ENCODE measurements at places on chromosomes 2 and 18.

GRCh38 chr2:43033466-43034241 is 192.8 kb downstream of the ZFP36L2 start:
- no peak for DNase-seq

DNA sequence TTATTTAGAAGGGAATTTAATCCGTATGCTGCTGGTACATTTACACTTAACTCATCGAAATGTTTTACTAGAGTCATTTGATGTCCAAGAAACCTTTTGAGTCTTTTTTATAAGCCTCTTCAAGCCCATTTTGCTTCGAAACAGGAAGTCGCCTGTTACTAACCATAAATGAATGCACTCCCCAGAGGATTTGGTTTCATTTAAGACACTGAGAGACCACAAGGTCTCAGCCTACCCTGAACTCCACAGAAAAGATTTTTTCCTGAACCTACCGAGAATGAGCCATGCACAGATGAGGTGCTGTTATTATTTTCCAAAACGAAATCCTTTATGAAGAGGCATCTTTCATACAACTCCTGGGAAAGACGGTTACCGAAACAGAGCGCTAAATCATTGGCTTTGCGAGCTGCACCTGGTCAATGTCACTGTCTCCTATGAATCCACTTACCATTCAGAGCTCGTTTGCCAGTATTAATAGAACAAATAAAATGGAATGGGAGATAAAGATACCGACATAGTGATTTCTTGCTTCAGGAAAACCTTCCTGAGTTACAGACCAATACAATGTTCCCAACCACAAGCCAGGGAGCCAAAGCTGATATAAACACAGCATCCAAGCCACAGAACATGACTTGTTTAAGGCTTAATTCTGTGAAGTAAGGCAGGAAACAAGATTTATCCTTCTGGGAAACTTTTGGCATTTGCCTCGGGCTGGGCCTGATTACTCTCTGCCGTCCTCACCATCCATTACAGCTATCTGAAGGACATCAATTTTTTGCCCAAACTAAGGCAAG is 382.1 kb downstream of the OSR1 start:
- no peak for DNase-seq

- DNase-seq, result no peak
Observed at GRCh38 chr18:26874283-26874682, 8.8 kb upstream of the AQP4 start.

- DNase-seq, result no peak
Observed at GRCh38 chr2:178498137-178498536, 17.9 kb downstream of the PLEKHA3 start.

- no peak for DNase-seq
Observed at GRCh38 chr2:234444893-234445292, 52.0 kb downstream of the ARL4C start.

DNA sequence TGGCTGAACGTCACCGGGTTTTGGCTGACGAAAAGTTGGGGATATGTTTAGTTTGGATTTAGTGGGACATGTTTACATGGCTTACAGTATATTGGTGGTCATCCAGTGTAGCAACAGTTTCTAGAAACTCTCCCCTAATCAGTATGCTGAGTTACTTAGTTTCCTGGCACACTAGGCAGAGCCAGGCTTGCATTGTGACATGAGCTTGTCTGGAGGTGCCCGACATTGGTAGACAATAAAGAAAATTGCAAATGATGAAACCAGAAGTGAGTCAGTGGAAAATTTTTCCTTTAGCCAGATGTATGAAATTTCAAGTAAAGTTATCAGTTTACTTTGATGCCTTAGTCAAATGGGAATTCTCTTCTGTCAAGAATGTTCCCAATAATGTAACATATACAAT is 276.1 kb downstream of the RDH14 start:
- DNase-seq, result no peak

DNA sequence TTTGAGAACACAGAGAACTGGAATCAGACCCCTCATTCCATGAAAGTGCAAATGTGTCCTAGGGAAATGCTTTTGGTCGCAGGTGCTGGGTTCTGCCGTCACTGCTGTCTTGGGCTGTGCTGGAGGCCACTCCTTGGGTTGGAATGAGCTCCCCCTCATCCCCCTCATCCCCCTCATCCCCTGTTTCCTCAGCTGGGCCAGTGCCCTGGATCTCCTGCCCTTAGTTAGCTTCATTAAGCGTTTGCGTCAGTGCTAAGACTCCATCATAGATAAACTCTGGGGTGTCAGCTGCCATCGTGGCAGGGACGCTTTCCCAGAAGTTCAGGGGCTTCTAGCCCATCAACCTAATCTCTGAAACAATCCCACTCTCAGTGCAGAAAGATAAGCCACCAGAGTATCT is 97.1 kb upstream of the ZNF516 start:
- DNase-seq, result no peak

DNA sequence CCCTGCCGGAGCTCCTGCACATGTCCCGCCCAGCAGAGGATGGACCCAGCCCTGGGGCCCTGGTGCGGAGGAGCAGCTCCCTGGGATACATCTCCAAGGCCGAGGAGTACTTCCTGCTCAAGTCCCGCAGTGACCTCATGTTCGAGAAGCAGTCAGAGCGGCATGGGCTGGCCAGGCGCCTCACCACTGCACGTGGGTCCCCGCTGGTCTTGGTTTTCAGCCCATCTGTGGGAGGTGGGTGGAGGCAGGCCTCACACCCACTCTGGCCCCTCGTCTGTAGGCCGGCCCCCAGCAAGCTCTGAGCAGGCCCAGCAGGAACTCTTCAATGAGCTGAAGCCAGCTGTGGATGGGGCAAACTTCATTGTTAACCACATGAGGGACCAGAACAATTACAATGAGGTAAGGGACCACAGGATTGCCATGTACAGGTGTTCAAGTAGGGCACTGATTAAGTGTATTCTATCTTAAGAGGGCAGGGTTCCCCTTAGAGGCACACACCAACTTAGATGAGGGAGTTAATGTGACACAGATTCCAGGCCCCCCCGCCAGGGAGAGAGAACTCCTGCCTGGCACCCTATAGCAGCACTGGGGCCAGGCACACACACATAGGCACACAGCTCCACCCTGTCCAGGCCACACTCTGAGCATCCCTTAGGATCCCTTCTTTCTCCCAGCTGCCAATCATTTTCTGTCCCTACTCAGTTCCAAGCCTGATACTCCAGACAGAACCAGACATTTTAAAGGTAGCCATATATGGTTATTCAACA is 5.4 kb upstream of the CHRNG start:
- DNase-seq, result no peak

- DNase-seq, result no peak
Observed at GRCh38 chr2:67036444-67036843, 360.7 kb upstream of the ETAA1 start.

- no peak for DNase-seq
Observed at GRCh38 chr18:32380559-32380958, 90.1 kb downstream of the GAREM1 start.

DNA sequence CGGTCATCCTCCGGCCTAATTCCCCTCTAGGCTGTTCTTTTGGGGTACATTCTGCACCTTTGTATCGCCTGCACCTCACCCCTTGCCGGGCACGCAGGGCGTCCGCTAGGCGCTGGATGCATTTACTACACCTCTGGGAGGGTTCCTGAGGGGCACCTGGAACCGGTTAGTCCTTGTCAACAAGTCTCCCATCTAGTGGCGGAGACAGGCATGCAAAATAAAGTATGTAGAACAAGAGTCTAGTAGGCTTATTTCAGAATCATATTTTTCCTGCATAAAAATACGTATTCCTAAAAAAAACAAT is 705 bp upstream of the TEX261 start:
- DNase-seq, result peak; percentile 44

- DNase-seq, result no peak
Observed at GRCh38 chr2:235508371-235509160, 14.7 kb downstream of the AGAP1 start.

GRCh38 chr2:219581346-219581745 is 9.2 kb downstream of the INHA start:
- DNase-seq, result no peak

DNA sequence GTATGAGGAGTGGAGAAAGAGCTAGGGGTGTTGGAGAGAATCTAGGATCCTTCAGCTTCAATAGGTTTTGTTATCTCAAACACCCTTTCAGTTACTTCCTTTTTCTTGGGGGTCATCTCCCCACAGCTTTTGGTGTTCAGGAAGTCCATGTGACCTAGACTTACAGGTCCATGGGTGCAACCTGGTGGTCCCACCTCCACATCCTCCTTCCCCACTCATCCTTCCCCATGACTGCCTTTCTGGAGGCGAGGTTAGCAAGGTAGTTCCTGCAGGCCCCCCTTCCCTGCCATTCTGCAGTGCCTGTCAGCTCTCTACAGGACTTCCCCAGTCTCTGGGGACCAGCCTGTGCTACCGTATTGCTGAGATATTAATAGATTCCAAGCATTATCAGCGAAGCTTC is 107.6 kb downstream of the TMEM17 start:
- DNase-seq, result no peak

DNA sequence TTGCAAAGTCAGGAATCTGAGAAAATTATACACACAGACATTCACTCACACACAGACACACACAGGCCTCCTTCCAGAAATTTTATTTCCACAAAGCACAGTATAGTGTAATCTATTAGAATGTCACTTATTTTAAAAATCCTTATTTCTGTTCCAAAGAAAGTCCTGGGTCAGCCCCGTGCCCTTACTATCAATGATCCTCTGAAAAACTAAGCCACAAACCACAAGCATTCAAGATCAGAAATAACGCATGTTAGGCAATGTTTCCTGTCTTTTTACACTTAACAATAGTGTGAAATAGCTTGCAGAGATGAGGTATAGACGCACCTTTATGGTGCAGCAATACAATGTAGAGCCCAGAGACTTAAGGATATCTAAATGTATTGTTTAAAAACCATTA is 25.8 kb downstream of the TBC1D8 start:
- no peak for DNase-seq

GRCh38 chr2:230843132-230843531 is 21.6 kb upstream of the ITM2C start:
- DNase-seq, result no peak

DNA sequence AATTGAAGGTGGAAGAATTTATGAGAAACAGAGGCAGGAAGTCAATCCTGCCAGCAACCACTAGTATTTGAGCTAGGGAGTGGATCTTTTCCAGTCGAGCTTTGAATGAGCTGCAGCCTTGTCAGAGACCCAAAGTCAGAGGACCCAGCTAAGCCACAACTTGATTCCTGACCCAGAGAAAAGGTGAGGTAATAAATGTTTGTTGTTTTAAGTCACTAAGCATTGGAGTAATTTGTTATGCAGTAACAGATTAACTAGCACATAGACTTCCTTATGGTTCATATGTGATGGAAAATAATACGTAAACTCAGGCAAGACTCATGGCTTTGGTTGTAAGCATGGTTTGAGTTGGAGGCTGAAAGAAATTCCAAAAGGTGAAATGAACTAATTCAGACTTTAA is 21.6 kb downstream of the EFEMP1 start:
- no peak for DNase-seq

GRCh38 chr2:32558492-32558891 is 69.4 kb upstream of the TTC27 start:
- no peak for DNase-seq

GRCh38 chr2:183195397-183195796 is 71.2 kb downstream of the NUP35 start:
- DNase-seq, result no peak

GRCh38 chr2:119224391-119225104 is 914 bp downstream of the STEAP3 start:
- no peak for DNase-seq

DNA sequence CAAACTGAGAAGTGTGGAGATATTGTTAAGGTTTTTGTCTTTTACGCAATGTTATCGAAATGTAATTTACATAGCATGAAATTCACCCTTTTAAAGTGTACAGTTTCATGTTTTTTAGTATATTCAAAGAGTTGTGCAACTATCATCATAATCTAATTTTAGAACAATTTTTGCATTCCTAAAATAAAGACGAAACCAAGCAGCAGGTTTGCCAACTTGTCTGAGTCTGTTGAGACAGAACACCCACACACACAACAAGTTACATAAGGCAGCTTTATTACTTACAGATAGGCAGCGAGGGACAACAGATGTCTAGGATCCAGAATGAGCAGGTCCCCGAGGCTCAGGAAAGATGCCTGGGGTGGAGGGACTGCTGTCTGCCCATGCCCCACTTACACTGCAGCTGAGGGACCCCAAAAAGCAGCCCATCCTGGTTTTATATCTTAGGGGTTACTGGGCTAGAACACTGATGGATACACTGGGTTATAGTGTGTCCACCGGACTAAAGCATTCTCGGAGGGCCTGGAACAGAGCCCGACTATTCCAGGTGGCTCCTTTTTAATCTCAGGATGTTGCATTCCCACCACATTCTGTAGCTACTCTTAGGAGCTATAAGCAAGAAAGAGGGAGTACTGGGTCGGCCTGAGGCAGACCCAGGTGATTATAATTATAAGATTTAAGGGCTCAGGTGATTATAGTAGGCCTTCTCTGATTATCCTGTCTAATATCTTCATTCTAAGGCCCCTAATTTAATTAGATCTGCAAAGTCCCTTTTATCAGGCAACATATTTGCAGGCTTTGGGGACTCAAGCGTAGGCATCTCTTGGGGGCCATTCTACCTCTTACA is 150.2 kb upstream of the DOK6 start:
- no peak for DNase-seq

GRCh38 chr2:8132351-8132831 is 549.5 kb upstream of the ID2 start:
- no peak for DNase-seq

- no peak for DNase-seq
Observed at GRCh38 chr2:238479847-238480246, 53.1 kb downstream of the ASB1 start.

DNA sequence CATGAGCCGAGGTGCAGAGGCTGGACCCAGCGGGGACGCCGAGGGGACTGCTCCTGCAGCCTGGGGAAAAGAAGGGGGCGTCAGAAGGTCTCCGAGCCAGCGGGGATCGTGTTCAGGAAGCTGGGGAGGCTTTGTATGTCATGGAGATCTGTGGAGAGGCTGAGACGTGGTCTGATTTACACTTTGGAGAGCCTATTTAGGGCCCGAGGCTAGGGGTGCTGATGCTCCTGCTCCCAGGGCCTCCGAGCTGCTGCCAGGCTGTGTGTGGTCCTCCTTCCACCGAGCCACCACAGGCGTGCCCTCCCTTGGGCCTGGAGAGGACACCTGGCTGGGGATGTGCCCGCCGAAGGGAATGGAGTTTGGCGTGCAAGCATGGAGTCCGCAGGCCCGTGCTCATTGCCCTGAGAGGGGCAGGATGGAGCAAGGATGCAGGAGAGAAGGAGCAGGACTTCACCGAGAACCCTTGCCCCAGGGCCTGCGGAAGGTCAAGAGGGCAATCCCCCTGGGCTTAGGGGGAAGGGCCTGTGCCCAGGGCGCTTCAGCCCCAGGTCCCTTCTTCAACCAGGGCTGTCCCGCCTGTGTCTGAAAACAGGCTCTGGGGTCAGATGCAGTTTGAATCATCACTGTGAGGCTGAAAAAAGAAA is 252.5 kb downstream of the VAPA start:
- no peak for DNase-seq

Data from NCI-H1694 treated with DMSO at 0.1 percent for 48 hours (cell line).